ENCODE measurements at places on chromosomes 1 and 21.

DNA sequence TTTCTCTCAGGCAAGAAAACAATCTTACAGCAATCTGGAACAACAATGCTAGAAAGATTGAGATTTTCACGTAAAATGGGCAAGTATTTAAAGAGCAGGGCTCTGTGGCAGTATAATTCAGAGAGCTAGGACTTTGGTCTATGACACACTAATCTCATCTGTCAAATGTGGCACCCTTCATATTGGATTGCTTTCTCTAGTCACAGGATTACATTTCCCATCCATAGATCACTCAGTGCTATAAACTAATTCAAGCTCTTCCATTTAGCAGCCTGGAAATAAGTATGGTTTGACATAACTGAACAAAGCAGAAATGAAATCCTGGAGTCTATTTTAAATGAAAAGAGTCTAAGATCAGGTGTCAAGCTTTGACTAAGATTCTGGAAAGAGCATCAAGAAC, 263.1 kb upstream of the TMPRSS15 start:
- DNase-seq, result no peak

DNA sequence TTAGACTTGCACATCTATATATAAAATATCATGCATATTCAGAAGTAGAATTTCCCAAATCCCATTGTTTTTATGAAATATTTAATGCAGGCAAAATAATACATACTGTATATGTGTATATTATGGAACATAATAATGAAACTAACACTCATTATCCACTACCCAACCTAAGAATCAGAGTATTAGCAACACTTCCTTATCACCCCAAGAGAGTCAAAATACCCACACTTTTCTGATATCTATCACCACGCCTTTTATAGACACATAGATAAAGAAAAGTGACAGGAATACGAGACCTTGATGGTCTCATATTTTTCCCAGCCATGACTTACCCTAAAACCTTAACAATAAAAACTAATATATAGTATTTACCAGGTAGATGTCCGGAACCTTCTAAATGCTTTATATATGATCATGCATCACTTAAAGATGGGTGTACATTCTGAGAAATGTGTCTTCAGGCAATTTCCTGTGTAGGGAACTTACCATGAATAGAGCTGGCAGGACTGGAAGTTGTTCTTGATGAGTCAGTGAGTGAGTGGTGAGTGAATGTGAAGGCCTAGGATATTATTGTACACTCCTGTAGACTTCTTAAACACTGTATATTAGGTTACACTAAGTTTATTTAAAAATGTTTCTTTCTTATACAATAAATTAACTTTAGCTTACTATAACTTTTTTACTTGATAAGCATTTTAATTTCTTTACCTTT, 45.5 kb downstream of the TNFSF4 start:
- DNase-seq, result no peak

GRCh38 chr1:62613890-62614289, 16.6 kb downstream of the ANGPTL3 start:
- DNase-seq, result no peak

DNA sequence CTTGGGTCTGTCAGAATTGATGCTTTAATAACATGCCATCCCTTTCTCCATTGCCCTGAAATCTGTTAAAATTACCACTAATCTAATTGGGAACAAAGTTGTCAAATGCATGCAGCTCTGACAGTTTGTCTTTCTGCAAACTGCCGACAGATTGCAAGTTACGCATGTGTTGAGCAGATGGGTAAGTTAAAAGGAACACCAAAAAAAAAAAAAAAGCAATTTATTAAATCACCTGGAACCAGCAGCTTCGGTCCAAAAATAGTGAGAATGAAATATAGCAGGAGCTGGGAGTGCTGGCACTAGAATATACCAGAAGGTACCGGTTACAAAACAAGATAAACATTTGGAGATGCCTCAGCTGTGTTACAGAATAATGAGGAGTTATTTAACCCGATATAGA, 149.6 kb upstream of the C1orf87 start:
- DNase-seq, result no peak

GRCh38 chr1:203555076-203555475, 61.1 kb downstream of the OPTC start:
- DNase-seq, result no peak

DNA sequence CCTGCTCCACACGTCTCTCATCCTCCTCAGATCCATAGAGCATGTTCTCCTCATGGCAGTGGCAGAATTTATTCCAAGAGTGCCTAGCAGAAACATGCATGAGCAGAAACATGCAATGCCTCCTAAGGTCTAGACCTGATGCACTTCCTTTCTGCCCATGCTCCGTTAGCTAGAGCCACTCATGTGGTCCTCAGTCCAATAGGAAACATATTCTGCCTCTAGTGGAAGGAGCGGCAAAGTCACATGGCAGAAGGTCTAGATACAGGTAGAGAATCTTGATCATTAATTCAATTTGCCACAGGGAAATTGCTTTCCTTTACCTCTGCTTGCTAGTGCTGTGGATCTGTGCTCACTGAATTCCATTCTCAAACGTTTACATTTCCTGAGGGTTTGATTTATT, 130.4 kb downstream of the KIF26B start:
- no peak for DNase-seq

- no peak for DNase-seq
Measured at GRCh38 chr1:109488201-109488600, 4.5 kb downstream of the ATXN7L2 start.

- DNase-seq, result peak; percentile 84
Measured at GRCh38 chr1:12052008-12052573, 11.0 kb upstream of the TNFRSF8 start.

DNA sequence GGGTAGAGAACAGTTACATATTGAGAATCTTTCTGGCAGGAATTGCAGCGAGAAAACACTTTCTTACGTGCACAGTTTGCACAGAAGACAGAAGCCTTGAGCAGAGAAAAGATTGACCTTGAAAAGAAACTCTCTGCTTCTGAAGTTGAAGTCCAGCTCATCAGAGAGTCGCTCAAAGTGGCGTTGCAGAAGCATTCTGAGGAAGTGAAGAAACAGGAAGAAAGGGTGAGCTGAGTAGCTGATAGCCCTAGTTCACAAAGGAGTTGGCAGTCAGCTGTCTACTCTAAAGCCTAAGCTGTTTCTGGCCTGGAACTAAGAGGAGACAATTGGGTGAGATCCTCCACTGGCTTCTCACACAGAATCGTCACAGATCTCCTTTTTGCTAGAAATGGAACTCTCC, 20.3 kb upstream of the SH3BGRL3 start:
- DNase-seq, result no peak

DNA sequence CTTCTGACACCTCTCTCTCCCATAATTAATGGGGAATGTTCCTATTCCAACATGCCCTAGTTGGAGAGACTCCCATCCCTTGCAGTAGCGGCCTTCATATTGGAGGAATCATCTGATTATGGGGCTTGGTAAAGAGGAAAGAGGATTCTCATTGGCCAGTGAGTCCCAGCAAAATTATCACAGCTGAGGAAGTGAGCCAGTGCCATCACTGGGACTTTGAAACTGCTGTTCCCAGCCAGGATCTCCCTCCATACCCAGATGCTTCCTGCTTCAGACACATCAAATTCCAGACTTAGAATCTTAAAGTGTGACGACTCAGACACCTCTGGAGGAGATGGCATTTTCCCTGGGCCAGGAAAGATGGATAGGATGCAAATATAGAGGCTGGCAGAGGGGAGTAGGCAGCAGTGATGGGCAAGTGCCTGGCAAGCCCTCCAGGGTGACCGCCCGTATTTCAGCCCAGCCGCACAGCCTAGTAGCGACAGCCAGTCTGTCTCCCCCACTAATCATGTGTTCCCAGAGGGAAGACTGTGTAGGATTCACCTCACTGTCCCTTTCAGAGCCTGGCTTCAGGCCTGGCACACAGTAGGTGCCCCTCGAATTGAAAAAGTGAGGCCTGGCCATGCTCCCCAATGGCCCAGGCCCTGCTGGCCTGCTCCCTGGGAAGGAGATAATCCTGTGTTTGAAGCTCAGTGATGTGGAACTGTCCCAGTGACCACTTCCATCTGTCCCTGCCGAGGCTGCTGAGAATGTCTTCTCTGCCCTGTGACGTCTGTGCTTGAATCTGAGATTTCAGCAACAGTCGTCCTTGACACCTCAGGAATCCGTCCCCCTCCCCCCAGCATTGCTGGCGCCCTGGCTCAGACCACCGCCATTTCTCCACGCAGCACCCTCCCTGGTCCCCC, 41.2 kb upstream of the MAGOH start:
- DNase-seq, result no peak

DNA sequence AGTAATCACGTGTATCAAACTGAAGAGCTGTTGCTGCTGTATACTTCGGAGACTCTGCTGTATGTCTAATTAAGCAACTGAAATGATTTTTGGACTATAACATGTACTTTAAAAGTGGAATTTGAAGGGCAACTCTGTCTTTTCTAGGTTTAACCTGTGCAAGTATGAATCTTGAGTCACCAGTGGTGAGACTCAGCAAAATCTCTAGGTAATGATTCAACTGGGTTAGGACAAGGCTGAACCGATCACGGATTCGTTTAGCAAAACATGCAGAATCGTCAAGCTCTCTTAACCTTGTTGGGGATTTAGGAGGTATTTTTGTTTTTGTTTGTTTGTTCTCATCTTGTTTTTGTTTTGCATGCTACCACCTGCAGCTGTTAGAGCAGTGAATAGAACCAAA, 149.6 kb downstream of the CYYR1 start:
- DNase-seq, result no peak

DNA sequence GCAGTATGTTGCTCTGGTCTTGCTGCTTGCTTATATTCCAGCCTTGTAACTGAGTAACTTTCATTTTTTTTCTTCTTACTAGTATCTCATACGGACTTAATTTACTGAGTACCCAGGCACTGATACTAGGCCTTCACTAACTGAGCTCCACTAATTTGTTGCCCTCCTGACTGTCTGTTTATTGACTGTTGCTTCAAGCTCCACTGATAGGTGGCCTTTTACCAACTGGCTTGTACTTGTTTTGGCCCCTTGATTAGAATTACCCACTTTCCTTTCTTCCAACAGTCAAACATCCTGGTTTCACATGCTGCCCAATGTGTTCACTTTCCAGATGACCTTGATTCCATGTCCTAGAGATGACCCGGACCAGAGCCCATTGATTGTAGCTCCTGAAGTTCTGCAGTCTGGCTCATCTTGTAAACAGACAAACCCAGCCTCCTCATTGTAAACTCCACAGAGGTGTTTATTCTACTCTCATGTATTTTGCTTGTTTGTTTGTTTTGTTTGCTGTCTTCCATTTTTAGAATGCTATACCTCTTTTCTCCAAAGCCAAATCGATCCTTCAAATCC, 27.7 kb downstream of the RGS1 start:
- DNase-seq, result no peak

DNA sequence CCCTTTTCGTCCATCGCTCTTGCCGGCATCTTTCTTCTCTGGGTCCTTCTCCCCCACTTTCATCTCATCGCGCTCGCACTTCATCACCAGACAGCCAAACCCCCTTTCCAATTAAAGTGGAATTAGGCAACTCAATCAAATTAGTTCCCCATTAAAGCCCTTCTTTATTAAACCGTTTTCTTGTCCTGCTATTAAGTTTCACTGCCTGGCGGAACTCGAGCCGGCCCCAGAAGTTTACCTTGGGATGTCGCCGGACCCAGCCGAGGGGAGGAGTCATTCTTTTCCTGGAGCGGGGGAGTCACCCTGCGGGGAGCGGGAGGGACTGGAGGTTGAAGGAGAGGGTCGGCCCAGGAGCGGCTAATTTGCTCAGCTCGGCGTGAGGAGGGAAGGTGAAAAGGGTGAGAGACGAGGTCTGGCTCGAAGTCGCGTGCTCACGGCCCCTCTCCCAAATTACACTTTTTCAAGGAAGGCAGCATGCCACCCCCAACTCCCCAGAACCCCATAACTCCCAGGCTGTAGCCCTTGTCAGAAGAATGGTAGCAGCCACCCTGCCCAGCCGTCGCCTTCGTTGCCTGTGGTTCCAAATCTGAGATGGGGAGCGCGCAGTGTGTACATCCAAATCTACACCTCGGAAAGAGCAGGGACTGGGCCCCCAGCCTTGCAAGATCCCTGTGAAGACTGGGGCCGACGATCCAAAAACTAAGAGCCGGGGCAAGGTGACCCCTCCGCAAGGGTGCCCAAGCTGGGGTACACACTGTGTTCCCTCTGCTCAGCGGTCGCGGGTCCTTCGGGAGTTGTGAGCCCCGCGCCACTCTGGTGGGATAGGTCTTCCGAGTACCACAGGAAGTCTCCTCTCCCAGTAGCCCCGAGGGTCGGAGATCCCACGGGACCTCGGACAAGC, 6.4 kb downstream of the DMRTA2 start:
- no peak for DNase-seq

GRCh38 chr1:77825131-77825709, 45.8 kb downstream of the MIGA1 start:
- DNase-seq, result no peak

GRCh38 chr1:170407138-170407537, 124.8 kb upstream of the GORAB start:
- no peak for DNase-seq

DNA sequence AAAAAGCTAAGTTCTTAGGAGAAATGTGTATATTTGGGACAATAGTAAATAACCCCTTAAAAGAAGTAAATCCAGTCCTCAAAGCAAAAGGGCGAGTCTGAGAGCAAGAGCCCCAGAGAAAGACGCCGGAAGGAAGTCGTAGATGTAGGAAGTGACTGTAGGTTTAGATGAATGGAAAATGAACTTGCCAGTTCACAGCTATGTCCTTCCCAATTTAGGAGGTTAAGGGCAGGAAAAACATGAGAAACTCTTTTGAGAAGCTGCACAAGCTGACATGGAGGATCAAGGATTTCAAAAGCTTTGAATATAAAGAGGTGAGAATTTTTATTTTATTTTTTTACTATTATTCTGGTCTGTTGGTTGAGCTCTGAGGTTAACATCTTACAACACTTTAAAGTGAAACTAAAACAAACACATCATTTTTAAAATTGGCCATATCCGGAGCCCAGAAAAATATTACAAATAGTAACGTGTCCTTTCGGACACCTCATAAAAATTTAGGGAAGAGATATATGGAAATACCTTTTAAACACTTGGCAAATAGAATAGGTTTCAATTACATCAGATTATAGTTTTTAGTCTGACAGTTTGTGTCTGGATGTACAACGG, 1178.6 kb downstream of the MRPL39 start:
- no peak for DNase-seq

DNA sequence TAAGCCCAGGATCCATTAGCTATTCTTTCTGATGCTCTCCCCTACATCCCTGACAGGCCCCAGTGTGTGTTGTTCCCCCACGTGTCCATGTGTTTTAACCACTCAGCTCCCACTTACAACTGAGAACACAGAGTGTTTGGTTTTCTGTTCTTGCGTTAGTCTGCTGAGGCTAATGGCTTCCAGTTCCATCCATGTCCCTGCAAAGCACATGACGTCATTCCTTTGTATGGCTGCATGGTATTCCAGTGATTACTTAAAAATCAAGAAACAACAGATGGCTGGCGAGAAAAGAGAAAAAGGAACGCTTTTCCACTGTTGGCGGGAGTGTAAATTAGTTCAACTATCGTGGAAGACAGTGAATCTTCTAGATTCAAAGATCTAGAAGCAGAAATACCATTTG, 556.0 kb downstream of the PTPRC start:
- DNase-seq, result no peak
